HCT116 (cell line): ENCODE measurements at places on chromosomes 4 and X.

DNA sequence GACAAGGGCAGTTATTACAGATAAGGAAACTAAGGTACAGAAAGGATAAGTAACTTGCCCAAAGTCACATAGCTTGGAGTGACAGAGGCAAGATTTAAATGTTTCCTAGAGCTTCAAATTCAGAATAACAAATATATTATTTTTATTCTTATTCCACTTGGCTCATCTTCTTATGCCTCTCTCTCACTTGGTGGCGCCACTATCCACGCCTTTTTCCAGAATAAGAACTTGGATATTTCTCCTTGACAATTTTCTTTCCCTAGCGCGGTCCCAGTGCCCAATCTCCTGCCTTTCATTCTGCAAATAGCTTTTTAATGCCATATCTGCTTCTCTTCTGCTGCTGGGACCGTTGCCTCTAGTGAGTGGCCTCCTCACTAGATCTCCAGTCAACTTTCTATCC is 78.5 kb downstream of the MSN start:
- DNase-seq: no peak

DNA sequence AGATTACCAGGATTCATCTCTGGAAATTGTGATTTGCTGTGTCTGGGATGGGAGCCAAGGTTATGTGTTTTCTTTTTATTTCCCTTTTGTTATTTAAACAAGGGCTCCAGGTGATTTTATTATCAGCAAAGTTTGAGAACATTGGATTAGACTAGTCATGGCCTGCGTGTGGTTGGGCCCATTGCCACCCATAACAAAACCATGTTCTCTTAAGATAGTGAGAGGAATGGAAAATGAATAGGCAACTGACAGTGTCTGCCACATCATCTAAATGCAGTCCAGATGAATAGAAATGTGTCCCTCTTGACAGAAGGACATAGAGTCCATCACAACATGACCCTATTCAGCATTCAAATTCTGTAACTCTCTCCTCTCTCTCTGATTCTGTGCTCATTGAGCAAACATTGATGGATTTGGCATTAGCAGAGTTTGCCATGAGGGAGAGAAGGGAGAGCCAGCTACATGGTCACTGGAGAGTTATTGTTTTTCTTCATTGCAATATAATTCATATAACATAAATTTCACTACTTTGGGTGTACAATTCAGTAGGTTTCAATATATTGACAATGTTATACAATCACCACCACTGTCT is 11.7 kb downstream of the XK start:
- no peak for DNase-seq

GRCh38 chrX:37652589-37653231 is 32.9 kb upstream of the XK start:
- DNase-seq: no peak

DNA sequence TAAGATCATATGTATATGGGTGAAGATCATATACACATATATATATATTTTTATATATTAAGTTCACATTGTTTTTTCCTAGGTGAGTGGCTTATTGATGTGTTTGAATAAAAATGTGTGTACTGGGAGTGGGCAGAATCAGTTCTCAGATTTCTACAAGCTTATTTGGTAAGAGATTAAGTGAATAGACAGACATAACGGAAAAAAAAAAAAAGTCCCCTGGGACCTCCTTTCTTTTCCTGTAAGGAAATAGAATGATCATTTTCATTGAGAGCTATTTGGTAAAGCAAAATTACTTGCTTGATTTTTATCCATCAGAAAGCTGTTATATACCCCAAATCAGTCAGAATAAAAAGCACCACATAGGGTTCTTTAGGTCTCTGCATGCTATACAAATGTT is 597.7 kb downstream of the PCDH18 start:
- DNase-seq: no peak

- DNase-seq: no peak
These were observed 126.5 kb downstream of the SLIT2 start for GRCh38 chr4:20378181-20378580.

- no peak for DNase-seq
These were observed 15.4 kb upstream of the MSANTD1 start for GRCh38 chr4:3233391-3234071.

- DNase-seq: no peak
These were observed 675.2 kb upstream of the INTU start for GRCh38 chr4:126957556-126957955.

DNA sequence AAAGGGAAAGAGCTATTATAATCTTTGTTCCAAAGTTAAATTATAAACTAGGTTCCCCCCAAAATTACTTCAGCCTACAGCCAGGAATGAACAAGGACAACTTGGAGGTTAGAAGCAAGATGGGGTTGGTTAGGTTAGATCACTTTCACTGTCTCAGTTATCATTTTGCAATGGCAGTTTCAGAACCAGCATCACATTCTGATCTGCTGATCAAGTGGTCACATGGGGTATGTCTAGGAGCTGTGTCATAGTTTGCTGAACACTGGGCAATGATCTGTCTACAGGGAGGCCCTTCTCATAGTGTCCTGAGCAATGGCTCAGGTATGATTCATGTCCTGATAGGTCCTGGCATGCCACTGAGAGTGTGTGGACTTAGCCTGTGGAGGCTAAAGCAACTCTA is 41.6 kb upstream of the XIAP start:
- no peak for DNase-seq

DNA sequence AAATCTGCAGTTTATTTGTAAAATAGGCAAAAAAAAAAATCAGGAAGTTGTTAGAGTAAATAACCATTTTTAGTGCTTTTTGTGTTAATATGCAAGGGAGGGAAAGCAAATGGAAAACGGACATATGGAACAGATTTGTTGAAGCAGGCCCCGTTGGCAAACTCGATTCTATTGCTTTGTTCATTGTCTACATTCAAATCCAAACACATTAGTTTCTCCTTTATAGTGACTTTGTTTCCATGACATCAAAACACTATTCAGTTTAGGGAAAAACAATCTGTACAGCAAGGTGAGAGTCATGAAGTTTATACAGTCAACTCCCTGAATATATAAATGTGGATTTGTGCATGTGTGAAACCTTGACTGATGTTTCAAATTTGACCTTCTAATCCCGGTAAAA is 142.2 kb downstream of the FAM47A start:
- no peak for DNase-seq

- DNase-seq: no peak
These were observed 1.3 kb downstream of the SH3TC1 start for GRCh38 chr4:8200302-8200975.

DNA sequence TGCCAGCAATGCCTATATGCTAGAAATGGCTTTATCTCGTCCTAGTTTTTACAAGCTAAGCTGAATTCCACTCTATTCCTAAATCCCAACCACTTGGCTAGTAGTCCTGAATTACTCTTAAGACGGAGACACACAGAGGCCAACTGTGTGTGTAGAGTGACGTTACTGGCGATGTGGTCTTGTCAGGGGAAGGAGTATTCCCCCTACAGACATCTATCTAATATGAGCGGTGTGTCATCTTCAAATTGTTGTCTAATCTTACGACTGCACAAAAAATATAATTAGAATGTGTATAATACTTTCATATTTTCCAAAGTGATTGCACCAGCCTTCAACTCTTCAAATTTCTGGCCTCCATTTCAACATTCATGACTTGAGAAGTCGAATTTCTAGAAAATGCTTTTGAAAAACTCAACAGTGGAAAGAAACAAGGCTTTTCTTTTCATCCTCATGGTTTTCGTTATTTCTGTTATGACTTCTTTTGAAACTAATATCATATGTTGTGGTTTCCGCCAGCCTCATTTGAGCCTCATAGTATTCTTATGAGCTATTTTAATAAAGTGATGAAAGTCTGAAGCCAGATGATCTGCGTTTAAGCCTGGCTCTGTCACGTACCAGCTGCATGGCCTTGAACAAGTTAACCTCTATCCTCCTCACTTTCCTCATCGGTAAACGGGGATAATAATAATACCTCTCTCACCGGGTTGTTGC is 132.3 kb downstream of the SOWAHB start:
- DNase-seq: no peak

DNA sequence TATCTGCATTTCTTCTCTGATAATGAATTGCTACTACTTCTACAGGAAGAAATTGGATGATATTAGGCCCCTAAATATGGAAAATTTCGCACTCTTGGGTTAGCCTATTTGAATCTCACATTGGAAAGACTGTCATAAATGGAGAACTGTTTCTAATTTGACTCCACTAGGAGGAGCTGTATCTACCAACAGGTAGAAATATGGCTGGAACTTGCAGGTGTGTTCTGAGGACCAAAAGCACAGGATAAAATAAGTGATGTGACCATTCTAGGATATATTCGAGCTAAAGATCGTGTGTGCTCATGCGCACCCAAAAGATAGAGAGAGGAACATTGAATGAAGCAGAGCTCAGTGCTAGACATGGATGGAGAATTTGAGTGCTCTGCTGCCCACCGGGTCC is 4.8 kb upstream of the NKAP start:
- DNase-seq: no peak

GRCh38 chr4:80183250-80184052 is 13.9 kb upstream of the PRDM8 start:
- no peak for DNase-seq

GRCh38 chr4:145719752-145720624 is 40.0 kb downstream of the C4orf51 start:
- DNase-seq: no peak

- DNase-seq: no peak
These were observed 376 bp upstream of the C4orf36 start for GRCh38 chr4:86892636-86892960.

DNA sequence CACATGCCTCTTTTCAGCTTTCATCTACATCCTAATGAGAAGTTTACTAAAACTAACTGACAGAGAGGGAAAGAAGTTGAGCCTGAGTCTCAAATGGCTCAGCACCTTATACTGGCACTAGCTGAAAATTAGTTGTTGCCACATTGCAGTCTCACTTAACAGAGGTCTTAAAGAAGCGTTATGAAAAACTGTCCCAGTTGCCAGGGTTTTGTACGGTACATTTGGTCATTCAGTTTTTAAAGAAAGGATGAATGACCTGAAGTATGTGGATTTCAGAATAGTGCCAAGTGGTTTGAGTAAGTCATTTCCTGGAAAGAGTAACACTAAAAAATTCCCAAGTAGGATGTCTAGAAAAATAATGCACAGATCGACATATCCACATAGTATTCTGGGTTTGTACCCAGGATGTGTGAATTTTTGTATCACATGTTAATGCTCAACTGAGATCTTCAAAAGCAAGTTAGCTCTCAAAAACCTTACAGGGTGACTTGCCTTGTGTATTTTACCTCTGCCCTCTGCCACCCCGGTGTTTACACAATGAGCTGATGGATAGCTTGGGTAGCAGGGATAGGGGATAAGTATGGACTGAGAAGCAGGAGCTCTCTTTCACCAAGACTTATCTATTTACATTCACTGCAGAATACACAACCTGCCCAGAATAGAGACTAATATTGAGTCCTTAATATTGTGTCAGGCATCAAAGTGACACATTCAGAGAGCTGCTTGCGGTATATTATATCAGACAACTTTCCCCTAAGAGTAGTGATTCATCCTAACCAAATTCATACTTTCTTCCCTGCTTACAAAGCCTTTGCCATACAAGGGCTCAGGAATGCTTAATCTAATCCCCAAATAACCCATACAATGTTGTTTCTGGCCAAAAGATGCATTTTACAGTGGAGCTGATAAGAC is 1075.7 kb upstream of the PABPC4L start:
- DNase-seq: no peak

- DNase-seq: no peak
These were observed 41.9 kb downstream of the TNIP2 start for GRCh38 chr4:2714061-2714770.

DNA sequence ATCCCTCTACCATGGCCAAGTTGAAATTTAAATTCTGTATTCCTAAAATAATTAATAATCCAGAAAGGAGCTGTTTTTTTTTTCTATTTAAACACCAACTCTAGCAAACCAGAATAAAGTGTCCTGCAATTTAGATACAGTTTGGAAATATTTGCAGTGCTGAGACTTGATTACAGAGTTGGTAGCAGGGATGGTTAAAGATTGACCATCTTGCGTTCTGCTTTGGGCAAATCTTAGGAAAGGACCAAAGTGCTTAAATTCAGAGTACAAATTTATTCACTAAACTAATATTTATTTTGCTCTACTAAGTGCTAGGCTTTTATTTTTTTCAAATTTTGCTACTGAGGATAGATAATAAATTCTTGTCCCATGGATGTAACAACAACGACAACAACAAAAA is 180.2 kb upstream of the AADAT start:
- no peak for DNase-seq

- no peak for DNase-seq
These were observed 114.0 kb downstream of the RBM47 start for GRCh38 chr4:40515398-40516293.

DNA sequence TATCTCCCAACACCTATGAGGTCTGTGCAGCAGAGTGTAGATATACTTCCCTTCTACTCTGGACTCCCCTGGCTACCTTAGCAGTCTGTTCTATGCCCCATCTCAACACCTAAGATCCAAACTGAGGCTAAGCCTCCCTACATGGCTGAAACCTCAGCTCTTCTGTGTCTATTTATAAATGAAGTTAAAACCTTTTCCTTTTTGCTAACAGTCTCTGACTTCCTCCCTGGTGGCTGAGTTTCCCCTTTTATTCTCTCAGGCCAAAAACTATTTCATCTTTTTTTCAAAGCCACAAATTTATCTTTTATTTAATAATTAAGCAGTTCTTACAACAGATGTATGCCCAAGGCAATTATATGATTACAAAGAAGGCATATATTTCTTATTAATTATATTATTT is 111.8 kb upstream of the STIM2 start:
- DNase-seq: no peak

DNA sequence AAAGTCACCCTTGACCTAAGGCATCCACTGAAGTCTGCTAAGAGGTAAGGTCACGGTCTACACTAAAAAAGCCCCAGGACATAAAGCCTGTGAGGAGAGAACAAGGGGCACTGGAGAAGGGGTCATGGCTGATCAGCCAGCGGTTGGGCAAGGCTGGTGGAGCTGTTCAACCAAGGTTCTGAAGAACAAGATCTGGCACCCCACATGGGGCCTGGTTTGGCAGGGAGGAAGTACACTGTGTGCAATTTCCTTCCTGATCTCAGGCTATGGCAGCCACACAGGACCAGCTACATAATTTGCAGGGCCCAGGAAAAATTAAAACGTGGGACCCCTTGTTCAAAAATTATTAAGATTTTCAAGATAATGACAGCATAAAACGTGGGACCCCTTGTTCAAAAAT is 14.1 kb upstream of the BRS3 start:
- DNase-seq: no peak
